ENCODE measurements at places on chromosomes 5 and 9.

GRCh38 chr9:118230329-118230728, 526.1 kb downstream of the TLR4 start:
- DNase-seq, result no peak

DNA sequence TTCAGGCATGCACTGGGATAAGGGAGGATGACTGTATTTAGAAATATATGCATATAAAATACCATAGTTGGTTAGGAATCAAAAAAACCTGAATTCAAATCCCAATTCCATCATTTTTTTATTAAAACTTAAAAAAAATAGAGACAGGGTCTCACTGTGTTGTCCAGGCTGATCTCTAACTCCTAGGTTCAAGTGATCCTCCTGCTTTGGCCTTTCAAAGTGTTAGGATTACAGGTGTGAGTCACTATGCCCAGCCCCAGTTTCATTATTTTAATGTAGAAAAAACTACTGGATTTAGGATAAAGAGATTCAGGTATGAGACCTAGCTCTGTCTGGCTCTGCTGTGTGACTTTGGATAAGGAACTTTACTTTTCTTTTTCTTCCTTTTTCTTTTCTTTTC, 3.3 kb upstream of the LARP1 start:
- no peak for DNase-seq

DNA sequence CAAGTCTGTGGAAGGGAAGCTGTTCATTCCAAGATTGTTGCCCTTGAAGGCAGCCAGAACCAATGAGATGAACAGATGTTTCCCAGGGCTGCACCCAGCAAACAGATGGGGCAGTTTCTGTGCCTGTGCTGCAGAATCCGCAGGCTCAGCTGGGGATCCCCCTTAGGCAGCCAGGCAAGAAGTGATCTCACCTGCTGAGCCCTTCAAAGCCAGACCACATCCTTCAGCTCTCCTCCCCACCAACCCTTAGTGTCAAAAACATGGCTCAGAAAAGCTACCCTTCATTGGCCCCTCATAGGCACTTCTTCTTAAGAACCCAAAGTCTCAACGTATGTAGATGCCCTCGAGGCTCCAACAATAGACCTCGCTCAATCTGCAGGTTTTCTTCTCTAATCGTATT, 626.7 kb downstream of the CCDC171 start:
- no peak for DNase-seq

- DNase-seq, result no peak
Observed at GRCh38 chr9:125428902-125429467, 167.4 kb downstream of the GAPVD1 start.

DNA sequence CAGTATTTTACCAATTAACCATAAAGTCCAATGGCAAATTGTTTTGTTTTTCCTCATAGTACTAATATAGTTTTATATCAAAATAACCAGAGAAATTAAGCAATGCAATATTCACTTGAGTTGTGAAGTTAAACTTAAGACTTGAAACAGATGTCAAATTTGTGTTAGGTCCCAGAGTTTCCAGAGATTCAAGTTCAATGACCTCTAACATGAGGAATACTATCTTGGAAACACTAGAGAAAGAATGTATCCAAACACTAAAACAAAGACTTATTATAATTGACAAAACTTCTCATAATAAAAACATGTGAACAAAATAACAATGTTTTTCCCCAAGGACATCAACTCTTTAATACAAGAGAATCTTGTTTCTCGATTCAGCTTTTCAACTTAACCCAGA, 18.0 kb downstream of the SUSD1 start:
- DNase-seq, result no peak

DNA sequence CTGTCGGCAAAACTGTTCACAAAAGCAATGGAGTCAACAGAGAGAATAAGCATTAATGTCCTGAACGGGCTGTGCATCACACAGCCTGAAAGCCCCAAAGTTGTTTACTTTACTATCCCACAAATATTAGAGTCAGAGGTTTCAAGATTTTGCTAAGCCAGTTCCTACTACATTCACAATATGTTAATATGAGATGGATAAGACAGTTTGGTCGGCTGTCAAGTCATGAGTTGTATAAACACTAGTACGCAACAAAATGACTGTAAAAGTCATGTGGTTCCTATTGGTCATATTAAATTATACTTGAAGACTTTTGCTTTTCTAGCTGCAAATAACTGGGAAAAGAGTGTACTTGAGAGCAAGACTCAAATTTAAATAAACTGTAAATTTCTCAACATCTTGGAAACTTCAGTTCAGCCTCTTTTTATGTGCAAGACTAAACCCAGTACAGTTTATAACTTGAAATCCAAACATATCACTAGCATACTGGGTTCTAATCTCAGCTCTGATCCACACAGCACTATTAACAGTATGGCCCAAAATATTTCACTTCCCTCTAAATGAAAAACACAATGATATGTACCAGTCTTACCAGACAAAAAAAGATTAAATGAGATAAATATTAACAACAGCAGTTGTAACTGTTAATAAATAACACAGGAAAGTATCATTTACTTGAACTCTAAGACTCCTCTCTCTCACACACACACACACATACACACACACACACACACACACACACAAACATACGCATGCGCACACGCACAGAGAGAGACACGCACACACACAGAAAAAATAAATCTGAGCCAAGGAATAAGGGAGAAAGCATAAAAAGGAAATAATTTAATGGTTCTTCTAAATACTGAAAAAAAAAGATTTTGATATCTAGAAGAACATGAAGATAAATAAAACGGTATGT, 33.1 kb downstream of the FANCC start:
- DNase-seq, result no peak

DNA sequence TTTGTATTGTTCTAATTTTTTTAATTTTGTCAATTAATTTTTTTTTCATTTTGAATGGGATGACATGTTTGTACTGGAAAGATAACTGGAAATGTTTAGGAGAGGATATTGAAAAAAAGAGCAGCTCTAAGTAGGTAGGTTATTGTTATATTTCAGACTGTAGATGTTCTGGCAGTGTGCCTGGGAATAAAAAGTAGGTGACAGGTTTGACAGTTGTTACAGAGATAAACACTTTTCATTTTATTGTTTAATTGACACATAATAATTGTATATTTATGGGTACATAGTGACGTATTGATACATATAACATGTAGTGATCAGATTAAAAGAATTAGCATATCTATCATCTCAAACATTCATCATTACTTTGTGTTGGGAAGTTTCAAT, 279.1 kb downstream of the ARRDC3 start:
- no peak for DNase-seq

DNA sequence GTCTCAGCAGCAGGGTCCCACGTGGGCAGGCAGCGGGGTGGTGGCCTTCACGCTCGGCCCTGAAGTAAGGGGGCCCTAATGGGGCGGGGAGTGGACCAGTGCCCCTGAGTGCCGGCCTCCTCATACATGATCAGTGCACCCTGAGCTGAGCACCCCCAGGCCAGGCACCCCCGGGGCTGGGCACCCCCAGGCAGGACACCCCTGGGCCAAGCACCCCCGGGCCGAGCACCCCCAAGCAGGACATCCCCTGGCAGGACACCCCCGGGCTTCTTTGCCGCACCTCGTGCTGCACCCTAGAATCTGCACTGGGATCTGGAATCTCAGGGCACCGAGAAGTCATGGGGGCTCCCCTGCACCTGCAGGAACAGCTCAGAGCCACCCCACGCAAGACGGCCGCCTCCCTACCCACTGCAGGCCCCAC, 51.4 kb downstream of the EXD3 start:
- DNase-seq, result no peak

DNA sequence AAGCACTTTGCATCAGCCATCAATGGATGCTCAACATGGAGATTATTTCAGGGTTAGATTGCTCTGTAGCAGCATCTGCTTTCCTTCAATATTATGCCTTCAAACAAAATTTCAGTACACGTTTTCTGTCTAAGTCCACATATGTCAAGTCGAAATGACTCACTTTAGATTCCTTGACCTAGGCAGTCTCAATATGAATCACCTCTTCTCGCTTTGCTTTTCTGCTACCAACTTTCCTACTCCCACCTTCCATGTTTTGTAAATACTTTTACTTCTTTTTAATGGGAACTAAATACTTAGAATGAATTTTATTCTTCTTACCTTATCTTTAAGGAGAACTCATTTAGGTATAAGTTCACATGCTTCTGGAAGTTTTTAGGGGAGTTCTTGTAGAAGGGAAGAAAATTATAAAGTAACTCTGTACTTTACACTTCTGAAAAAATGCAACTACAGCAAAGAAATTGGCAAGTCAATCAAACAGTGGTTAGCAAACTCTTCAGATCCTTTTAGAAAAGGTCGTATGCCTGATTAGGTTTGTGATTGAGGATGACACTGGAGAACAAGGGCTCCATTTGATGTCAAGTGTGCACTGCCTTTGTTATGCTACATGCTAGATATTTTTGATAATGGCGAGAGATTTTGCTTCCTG, 478.5 kb upstream of the SMARCA2 start:
- no peak for DNase-seq

GRCh38 chr5:126846744-126847455, 70.0 kb downstream of the LMNB1 start:
- no peak for DNase-seq

DNA sequence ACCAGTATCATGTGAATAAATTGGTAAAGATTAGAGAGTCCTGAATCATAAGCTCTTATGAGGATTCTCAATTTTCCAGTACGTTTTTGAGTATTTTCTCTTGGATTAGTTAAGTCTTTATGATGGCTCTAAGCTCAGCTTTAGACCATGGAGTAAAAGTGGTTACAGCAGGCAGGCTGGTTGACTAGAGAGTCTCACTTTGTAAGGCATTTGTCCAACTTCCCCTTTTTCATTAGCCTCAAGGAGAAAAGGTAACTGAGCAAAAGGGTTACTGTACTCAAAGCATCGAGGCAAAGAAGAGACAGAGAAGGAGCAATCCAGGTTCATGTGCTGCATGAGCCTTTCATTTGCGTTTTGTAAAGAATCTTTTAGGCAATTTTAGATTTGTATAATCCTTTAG, 8.5 kb downstream of the NOP16 start:
- DNase-seq, result no peak

DNA sequence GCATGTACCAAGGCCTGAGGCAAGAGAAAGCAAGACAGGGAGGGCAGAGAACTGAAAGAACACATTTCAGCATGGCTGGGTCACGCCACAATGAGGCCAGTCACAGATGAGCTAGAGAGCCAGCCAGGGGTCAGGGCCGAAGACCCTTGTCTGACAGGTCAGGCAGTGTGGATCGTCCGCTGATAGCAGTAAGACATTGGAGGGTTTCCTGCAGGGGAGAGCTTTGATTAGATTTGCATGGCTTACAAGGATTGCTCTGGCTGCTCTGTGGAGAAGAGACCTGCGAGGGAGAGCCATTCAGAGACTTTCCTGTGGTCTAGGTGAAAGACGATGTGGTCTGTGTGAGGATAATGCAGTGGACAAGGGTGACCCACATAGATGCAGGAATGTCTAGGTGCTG, 93.1 kb downstream of the RALGPS1 start:
- no peak for DNase-seq

DNA sequence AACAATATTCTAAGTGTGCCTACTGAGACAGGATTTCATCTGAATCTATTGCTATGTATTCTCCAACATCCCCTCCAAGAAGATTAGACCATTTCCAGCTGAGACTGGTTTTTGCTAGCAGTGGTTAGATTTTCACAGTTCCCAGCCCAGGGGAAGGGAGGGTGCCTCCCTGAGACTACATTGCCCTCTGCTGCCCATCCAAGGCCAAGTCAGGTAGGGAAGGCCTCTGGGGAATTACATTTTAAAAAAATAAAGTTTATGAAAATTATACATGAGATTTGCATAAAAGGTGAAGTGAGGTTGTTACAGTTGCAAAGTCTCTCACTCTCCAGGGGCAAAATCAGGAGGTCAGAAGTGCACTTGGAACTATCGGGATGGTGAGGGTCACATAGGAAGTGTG, 28.0 kb upstream of the SYK start:
- DNase-seq, result no peak

- DNase-seq, result no peak
Observed at GRCh38 chr9:136203408-136204144, 1.4 kb downstream of the LHX3 start.

DNA sequence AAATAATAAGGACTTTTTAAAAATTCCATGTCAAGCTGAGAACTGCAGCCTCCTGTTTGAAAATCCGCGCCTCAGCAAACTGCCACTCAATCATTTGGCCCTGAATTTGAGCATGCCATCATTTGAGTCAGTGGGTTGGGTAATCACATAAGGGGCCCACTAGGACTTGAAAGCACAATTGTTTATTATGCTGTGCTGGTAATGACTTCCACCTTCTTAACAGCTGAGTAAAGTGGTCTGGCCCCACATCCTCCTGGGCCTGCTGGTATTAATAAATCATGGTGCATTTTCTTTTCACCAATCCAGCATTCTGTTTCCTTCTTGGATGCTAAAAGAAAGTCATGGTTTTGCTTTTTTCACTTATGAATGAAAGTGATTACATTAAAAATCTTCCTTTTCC, 103.0 kb upstream of the CTSL start:
- no peak for DNase-seq

- no peak for DNase-seq
Observed at GRCh38 chr5:81014348-81014747, 54.2 kb downstream of the RASGRF2 start.

DNA sequence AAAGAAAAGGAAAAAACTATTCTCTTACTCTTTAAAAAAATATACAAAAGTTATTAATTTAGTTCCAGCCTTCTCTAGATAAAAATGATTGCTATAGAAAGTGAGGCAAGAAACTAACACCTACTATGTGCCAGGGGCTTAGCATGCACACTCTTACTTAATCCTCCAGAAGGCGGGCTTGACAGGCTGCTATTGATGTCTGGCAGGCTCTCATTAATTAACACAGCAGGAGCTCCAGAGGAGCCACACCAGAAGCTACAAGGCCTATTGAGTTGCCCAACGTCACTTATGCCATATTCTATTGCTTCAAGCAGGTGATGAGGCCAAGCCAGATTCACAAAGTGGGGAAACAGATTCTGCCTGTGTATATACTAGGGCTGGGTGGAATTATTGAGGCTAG, 54.6 kb upstream of the CLINT1 start:
- DNase-seq, result no peak

- DNase-seq, result no peak
Observed at GRCh38 chr5:102623329-102624065, 124.7 kb upstream of the SLCO6A1 start.

DNA sequence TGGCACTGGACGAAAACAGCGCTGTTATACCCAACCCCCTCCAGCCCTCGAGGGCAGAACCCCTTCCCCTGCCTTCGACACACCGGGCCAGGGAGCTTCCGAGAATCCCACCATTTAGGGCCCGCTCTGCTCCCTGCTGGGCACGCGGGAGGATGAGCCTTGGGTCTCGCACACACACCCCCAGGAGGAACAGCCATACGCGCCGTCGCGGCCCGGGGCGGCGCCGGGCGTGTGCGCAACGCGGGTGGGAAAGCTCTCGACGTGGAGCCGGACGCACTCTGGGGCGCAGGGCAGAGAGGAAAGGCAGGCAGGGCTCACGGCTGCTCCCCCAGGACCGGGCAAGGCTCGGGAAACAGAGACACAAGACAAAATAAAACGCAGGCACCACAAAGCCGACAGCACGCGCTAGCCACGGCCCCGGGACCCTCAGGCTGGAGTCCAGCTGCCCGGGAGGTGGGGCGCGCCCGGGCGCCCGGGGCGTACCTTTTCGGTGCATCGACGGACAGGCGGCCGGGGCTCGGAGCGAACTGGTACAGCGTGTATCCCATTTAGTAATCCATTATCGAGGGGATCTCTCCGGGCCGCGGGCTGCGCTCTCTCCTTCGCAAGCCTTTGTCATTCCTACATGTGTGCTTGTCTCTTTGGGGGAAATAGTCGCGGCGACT, 789 bp downstream of the SEMA6A start:
- DNase-seq, result no peak

GRCh38 chr5:44844744-44845143, 36.0 kb downstream of the MRPS30 start:
- DNase-seq, result no peak
